ENCODE measurements at places on chromosomes 13 and 19.

DNA sequence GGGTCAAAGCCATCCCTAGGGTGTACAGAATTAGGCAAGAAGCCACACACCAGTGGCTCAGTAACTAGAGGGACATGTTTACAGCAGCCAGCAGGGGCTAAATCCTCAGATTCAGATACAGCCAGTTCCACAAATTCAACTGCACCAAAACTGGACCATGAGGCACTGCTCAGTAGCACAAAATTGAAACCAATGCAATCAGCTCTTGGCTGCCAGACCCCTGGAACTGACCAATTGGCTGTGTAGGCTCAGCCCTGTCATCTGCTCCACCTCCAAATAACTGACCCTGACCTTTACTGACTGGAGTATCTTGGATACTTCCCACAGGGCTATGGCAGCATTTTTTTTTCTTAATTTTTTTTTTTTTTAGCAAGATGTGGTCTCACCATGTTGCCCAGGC lies 226.5 kb downstream of the FOXO1 start:
- no peak for DNase-seq

DNA sequence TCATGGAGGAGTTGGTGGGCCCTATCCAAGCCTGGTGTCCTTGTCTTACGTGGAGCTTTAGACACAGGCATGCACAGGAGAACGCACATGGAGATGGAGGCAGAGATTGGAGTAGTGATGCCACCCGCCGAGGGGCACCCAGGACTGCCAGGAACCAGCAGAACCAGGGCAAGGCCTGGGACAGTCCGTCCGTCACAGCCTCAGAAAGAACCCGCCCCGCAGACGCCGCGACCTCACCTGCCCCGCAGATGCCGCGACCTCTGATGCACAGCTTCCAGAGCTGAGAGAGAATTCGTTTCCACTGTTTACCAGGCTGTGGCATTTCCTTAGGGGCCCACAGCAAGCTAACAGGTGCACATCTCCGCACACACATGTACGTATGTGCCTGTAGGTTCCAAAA lies 15.3 kb downstream of the GRTP1 start:
- no peak for DNase-seq

GRCh38 chr13:72415817-72416216 lies 311.6 kb downstream of the MZT1 start:
- DNase-seq, result no peak

GRCh38 chr19:39177736-39178135 lies 19.0 kb upstream of the NCCRP1 start:
- no peak for DNase-seq

DNA sequence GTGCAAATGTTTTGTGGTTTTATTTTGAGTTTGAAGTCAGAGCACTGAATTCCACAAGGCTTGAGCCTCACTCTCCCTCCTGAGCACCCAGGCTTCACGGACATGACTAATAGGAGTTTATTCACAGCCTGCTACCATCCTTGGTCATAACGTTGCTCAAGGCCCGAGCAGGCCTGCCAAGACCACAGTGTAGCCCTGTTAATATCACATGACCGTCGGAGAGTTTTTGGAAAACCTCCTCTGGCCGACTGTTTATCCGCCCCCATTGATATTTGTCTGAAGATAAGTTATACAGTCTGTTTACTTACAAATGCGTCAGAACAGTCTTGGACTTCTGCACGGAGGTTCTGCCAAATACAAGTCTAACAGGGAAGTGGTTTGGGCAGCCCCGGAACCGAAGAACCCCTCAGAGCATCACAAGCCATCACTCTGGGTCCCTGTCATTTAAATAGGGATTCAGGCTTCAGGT lies 89.9 kb downstream of the COL4A2 start:
- DNase-seq, result no peak
